ENCODE measurements at places on chromosomes 16 and 17.

DNA sequence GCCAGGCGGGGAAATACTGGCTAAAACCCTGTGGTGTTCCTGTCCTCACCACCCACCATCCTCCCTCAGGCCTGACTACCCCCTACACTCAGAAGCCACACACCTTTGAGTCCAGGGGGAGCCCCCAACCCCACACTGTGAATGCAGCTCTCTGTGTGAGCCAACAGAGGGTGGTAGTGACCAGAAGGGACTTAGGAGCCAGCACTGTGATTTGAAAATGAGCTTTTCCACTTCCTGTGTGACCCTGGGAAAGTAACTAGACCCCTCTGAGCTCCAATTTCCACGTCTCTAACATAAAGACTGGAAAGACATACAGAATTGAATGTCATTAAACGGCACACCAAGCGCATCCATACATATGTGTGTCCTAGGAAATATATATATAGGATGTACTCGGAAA lies 58.7 kb downstream of the SDK2 start:
- no peak for DNase-seq

DNA sequence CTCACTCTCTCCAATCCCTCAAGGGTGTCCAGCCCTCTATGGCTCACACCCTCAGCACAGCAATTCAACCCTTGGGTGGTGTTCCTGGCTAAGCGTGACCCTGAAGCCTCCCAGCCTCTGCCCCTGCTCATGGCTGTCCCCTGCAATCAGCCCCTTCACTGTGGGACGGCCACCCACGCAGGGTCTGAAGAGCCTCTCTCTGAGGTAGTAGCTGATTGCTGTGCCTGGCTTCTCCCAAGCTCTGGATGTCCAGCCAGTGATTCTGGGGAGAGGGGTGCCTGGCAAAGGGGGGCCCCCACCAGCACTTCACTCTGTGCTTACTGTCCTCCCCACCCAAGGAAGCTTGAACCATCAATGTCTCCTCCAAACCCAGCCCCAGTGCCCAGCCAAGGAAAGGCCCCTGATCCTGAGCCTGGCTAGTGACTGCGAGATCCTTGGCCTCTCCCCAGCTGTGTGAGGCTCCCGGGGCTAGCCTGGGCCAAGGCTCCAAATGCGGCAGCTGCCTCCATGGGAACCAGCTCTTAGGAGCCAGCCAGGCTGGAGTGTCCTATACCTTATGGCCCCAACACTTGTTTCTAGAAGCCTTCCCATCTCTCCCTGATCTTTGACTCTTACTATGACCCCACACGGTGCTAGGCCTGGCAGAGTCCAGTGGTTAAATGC lies 9.9 kb downstream of the MTSS2 start:
- DNase-seq: no peak

GRCh38 chr17:41496803-41497484 lies 7.2 kb upstream of the KRT36 start:
- DNase-seq: peak; percentile 79

DNA sequence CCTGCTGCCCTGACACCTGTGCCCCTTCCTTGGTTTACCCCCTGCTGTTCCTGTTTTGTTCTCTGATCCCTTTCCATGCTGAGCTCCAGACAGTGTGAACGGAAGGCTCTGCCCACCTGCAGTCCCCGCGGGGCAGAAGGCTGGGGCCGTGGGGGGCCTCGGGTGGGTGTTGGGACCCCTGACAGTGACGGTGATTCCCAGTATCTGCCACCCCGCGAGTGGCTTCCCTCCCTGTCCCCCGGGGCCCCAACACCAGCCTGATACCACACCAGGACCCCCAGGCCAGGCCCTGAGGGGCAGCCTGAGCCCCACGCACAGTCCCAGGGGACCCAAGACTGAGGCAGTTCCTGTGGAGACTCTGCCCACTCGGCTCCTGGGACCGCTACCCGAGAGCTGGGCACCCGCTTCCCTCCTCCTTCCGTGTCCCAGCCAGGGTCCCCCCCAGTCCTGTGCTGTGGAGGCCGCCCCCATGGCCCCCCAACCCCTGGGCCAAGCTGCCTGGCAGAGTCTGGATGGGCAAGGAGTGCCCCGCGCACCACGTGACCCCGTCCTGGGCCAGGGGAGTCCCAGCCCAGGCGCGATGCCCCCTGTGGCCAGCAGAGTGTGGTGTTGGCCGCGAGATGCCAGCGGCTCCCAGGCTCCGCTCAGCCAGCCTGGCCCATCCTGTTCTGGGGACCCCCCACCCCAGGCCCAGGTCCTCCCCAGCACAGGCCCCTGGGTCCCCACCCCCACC lies 10.0 kb upstream of the C1QTNF8 start:
- peak; percentile 69 for DNase-seq

GRCh38 chr17:75539967-75540729 lies 14.7 kb downstream of the LLGL2 start:
- no peak for DNase-seq
